ENCODE measurements at places on chromosomes 7 and 10.

GRCh38 chr7:36764929-36765328 is 40.6 kb upstream of the AOAH start:
- no peak for DNase-seq

- DNase-seq: no peak
These were observed 48.6 kb downstream of the NRCAM start for GRCh38 chr7:108407676-108408075.

GRCh38 chr10:1706711-1707110 is 30.6 kb downstream of the ADARB2 start:
- DNase-seq: no peak

GRCh38 chr10:31383810-31384588 is 65.0 kb downstream of the ZEB1 start:
- no peak for DNase-seq

- DNase-seq: no peak
These were observed at the start of gene COL28A1 for GRCh38 chr7:7535691-7536090. COL28A1 (minus strand) TSS chr7:7535873; CDS start chr7:7532875, 2,998 bp downstream.

DNA sequence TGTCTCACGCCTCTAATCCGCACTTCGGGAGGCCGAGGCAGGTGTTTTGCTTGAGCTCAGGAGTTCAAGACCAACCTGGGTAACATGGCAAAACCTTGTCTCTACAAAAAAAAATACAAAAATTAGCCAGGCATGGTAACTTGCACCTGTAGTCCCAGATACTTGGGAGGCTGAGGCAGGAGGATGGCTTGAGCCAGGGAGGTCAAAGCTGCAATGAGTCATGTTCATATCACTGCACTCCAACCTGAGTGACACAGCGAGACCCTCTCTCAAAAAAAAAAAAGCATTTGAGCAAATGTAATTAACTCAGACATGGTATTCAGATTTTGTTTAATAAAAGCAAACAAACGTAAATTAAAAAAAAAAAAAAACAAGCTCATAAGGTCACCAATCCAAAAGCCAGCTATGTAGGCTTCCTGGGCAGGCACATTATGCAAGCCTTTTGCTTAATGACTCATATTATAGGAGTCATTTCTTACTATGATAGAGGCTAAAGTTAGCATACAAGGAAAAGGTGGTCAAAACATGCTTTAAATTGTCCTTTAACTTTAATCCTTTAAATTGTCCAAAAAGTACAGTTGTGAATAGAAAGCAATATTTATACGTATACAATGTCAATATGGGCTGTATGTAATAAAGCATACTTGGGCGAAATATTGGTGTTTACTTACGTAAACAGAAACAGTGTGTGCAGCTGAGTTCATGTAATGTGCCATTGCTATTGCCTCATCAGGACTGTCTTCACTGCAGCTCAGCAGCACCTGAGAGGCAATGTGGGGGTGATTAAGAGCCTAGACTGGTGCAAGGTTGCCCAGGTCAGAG is 13.0 kb downstream of the AKR1D1 start:
- DNase-seq: no peak

GRCh38 chr7:55381696-55382095 is 16.6 kb downstream of the LANCL2 start:
- DNase-seq: no peak
